ENCODE measurements at places on chromosomes 5 and 9.

DNA sequence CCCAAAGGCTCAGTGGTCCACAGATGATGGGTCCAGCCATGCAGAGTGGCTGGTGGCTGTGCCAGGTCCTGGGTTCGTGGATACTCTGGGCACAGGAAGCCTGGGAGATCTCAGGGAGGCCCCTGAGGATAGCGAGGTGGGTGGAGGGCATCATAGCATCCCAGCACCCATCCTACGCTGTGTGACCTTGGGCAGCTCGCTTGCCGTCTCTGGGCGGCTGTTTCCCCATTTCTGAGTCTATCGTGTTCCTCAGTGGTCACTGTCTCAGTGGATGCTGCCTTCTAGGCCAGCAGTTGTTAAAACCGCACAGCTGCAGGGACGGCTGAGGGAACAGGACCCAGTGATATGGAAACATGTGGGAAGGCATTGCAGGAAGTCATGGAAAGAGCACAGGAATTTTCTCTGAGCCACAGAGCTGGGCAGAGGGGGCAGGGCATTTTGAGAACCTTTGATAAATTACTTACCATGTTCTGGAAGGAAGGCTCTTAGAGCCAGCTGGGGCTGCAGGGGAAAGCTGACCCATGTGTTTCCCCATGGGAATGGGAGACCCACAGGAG is 86.4 kb upstream of the COL5A1 start:
- no peak for DNase-seq

DNA sequence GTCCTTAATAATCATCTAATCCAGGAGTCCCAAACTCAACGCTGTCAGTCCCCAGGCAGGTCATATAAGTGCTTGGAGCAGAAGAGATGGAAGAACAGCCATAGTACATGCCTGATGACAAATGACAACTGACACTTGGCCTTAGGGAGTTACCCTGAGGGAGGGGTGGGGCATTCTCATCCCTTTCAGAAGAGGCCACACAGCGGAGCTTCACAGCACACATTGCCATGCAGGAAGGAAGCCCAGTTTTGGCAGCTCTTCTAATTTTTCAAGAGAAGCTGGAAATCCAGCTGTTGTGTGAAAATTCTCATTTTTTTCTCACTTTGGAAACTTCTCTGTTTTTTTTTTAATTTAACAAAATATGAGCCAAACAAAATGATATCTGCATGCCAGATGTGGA is 89.0 kb downstream of the ASTN2 start:
- DNase-seq, result no peak

- DNase-seq, result no peak
Observed at GRCh38 chr9:35993976-35994720, 36.2 kb upstream of the OR2S2 start.

DNA sequence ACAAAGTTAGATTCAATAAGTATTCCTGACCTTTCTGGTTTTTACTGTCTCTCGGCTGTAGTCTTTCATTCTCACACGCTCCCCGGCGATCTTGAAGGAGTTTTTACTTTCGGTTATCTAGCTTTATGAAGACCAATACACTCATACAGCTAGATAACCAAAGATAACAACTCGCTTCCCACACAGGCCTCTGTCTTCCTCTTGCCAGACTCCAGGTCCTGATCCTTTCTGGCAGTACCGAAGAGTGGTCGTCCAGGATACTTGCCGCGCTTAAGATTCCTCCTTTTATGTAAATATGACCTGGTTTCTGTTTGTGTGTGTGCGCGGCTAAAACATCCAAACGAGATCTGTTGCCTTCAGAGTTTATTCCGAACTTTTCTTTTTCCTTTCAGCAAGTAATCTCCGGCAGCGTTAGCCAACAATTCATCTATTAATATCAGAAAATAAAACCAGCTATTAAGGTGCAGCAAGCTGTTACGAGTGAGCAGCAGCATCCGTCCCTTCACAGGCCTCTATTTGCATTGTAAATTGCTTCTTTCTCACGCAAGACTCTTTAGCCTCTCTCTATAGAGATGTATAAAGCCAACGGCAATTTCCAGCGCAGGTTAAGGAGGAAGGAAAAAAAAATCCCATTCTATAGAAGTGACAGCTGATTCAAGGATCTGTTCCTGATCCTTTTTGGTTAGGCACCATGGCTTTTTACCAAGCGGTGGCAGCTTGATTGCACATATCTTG is 216.1 kb downstream of the MEF2C start:
- DNase-seq, result no peak

DNA sequence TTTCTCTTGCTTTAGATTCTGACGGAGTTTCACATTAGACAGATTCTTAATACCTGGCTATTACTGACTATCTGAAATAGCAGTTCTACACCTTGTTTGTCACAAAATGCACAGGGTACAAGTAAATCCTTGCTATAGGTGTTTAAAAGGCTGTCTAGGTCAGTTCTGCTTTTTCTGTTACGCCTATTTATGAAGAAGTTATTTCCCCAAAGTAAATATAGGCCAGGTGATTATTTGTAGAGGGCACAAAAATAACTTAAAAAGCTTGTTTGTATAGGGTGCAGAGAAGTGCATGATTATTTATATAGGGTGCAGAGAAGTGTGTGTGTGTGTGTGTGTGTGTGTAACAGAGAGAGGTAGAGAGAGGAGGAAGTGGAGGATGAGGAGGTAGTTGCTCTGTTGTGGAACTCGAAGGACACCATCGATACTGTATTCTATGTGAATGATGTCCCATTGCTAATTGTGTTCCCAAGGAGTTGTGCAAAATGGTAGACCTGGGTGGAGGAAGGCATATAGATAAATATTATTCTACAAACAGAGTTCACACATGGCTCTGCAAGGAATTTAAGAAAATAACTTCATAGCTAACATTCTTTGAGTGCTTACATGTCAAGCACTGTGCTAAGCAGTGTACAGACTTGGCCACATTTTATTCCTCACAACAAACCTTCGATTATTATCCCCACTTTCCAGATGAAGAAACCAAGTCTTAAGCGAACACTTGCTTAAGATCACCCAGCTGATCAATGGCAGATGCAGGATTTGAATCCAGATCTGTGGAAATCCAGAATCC is 96.3 kb upstream of the EQTN start:
- DNase-seq, result no peak

DNA sequence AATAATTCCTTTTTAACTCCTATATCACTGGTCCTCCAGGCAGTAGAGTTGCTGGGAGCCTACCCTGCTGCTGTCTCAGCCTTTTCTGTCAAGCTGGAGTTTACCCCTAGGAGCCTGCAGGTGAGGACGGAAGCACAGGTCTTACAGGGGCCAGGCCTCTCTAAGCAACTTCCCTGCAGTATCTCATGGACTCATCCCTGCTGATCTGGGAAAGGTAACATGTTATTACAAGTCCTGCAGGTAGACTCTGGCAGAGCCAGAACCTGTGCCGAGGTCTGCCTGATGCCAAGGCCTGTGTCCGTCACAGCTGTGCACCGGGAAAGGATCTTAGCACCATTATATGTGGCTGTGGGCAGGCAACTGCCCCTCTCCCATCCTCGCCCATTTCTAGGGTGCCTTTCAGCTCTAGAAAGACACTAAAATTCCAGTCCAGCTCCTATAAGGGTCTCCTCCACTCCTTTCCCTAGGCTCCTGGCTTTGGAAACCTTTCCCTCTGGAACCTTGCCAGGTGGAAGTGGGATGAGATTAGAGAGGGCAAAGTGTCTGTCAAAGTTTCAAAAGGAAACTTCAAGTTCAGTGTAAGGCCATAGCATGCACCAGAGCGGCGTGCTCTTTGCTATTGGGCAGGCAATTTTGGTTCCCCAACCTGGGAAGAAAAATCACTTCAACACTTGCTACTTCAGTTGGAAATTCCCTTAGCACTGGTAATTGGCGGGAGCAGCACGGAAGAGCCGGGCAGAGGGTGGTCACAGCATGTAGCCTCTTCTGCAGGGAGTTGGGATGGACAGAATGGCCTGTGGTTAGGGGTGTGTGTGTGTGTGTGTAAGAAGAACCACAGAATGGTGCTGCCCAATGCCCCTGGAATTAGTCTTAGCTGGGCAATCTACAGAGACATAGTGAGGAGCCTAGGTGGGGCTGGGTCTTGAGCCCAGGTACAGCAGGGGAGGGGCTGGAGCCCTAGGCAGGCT is 17.5 kb downstream of the TMEM171 start:
- DNase-seq, result no peak

GRCh38 chr5:124297826-124298225 is 448.6 kb downstream of the ZNF608 start:
- no peak for DNase-seq

DNA sequence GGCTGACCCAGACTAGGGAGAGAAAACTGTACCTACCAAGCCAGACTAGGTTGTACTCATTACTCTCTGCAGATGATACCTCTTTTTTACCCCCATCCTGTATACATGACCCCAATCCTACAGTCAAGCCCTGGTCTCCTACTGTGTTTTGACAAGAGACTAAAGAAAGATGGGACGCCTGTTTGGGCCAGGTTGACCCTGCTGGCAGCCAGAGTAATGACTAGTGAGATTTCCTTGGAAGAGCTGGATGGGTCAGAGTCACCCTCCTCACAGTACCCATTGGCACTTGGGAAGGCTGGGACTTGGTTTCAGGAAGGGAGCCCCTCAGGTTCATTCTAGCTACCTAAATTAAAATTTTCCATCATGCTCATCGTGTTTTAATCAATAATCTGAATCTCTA is 89.7 kb upstream of the NR4A3 start:
- DNase-seq, result no peak

Measured in bone marrow (tissue), 2 donors.